Stimulated activated CD4-positive, alpha-beta T cell treated with anti-CD3 and anti-CD28 coated beads, Interleukin-4, amount 100 ng/mL, for 24 hours (primary cell): ENCODE measurements at places on chromosomes 13 and 19.

DNA sequence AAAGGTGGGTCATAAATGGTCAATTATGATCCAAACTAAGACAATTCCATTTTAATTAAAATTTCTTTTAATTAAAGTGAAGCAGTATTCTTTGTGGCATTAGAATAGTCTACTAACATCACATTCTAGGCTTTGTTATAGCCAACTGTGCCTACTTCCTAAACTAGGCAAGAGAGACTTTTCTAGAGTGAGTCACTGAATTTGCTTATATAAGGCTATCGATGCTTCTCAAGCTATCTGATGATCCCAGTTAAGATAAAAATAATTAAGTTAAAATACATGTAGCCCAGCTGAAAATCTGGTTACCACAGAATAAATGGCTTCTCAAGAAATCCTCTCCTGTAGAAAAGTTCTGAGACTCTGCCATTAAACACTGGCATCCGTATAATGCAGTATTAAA is 12.5 kb downstream of the ANKRD10 start:
- no peak for DNase-seq

GRCh38 chr19:3397266-3398022 is 31.1 kb downstream of the NFIC start:
- no peak for DNase-seq

GRCh38 chr19:39319892-39320248 is 793 bp downstream of the LRFN1 start:
- no peak for DNase-seq

DNA sequence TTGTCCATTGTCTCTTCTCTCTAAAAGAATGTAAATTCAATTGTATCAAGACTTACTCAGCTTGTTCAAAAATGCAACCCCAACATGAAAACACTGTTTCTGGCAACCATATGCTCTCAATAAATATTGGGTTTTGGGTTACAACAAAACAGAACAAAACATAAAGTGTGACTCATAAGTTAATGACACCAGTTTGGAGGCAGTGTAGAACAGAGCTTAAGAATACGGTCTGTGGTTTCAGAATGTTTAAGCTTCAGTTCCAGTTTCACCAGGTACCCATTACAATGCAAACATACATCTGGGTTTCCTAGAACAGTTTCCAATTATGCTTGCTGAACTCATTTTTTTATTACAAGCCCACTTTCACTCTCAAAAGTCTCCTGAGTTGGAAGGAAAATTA is 285.8 kb upstream of the PCDH9 start:
- DNase-seq = no peak

- no peak for DNase-seq
Measured at GRCh38 chr19:2332341-2333026, 4.0 kb downstream of the SPPL2B start.

- DNase-seq = no peak
Measured at GRCh38 chr13:75333103-75333502, 148.9 kb downstream of the TBC1D4 start.

DNA sequence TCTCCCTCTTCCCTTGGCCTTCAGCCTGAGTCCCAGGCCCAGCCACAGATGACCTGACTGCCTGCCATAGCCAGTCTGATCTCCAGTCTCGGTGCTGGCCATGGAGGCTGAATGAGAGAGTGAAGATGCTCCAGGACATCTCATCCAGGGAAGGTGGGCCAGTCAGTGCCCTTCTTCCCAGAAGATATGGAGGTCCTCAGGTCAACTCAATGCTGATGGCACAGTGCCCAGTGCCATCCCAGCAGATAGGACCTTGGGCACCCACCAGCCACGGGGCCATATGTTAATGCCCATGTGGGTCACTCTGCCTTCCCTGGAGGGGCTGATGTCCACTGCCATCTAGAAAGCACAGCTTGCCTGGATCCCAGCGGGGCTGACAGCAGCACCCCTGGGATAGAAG is 7.2 kb downstream of the VSTM2B start:
- no peak for DNase-seq

- peak; percentile 4 for DNase-seq
Measured at GRCh38 chr13:107650081-107650701, 565.1 kb downstream of the LIG4 start.

- DNase-seq = no peak
Measured at GRCh38 chr13:40611004-40611403, 55.4 kb downstream of the FOXO1 start.

- no peak for DNase-seq
Measured at GRCh38 chr19:3387645-3388589, 21.5 kb downstream of the NFIC start.

DNA sequence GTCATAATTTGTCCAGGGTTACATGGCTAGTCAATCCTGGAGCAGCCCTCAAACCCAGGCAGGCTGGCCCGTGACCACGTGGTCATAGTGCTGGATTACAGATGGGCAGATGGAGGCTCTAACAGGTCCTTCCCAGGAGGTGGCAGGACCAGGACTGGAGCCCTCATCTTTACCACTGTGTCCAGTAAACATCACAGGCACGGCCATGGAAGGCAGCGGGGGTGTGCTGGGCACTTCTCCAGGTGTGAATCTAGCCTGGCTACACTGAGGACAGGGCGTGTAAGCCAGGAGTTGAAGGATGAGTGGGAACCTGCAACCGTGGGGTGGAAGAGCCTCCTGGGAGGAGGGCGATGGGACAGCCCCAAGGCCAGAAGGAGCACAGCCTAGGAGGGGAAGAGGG is 6.1 kb downstream of the CIC start:
- no peak for DNase-seq

GRCh38 chr19:7994928-7995809 is 10.3 kb downstream of the ELAVL1 start:
- no peak for DNase-seq

- no peak for DNase-seq
Measured at GRCh38 chr13:24540236-24541126, 27.9 kb upstream of the PARP4 start.

- DNase-seq = no peak
Measured at GRCh38 chr19:10338940-10339339, 484 bp downstream of the ICAM3 start.

DNA sequence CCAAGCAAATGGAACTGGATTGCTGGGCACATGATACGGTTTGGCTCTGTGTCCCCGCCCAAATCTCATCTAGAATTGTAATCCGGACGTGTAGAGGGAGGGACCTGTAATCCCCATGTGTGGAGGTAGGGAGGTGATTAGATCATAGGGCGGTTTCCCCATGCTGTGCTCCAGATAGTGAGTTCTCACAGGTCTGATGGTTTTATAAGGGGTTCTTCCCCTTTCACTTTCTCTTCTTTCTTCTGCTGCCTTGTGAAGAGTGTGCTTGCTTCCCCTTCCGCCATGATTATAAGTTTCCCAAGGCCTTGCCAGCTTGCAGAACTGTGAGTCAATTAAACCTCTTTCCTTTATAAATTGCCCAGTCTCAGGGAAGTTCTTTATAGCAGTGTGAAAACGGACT is 32.6 kb upstream of the MTIF3 start:
- DNase-seq = no peak

- DNase-seq = no peak
Measured at GRCh38 chr19:48674216-48674809, 1.5 kb upstream of the NTN5 start.

GRCh38 chr19:2550431-2551171 is 74.7 kb downstream of the GADD45B start:
- no peak for DNase-seq

GRCh38 chr13:47119575-47120235 is 222.9 kb upstream of the HTR2A start:
- DNase-seq = no peak

GRCh38 chr19:51719251-51719988 is 4.4 kb downstream of the HAS1 start:
- no peak for DNase-seq

GRCh38 chr19:3029065-3029923 is at the start of gene TLE2:
Gene TLE2 (minus strand): TSS chr19:3029280. CDS start chr19:3028904, 376 bp downstream.
- DNase-seq = no peak

DNA sequence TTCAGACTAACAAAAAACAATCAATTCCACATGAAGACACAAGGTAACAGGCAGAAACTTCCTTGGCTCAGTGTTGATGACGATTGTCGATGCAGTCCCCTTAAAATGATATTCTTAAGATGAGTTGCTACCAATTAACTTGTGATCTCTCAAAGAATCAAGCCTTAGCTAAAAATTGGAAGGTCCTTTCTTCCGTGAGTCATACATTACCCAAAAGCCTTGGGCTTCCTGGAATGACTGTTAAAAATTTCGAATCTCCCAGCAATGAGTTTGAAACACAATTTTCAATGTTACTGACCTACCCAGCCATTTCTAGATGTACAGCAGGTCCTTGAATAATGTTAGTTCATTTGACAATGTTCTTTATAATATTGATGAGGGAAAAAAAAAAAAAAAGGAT is 28.0 kb upstream of the RB1 start:
- DNase-seq = no peak

DNA sequence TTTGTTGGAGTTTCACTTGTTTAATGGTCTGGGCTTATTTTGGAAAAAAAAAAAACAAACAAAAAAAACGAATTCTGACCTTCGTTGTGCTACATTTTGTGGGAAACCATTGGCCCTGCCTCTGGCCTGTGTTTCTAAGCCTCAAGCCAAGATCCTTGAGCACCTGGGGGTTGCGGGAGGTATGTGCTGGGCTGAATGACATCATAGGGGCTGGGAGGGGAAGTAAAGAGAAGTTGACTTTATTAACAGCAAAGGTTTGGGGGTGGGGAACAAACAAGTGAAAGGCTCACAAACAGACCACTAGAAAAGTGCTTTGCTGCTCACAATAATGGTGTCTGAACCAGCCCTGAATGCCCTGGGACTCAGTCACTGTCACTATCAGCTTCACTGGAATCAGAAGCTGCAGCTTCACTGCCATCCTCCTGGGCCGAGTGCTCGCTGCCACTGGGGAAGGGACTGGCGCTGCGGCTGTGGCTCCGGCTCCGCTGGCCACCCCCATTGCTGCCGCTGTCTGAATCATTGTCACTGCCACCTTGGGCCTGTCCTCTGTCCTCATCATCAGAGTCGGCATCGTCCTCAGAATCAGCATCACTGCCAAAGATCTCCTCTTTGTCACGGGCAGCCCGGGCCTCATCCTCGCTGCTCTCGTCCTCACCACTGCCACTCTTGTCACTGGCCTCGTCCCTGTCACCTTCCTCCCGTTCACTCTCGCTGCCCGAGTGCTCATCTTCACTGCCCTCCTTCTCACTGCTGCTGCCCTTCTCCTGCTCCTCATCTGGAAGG is 5.1 kb downstream of the PAF1 start:
- no peak for DNase-seq

GRCh38 chr19:11090264-11090996 is 1.2 kb downstream of the LDLR start:
- DNase-seq = peak; percentile 98

- no peak for DNase-seq
Measured at GRCh38 chr19:11017275-11018035, 56.6 kb downstream of the SMARCA4 start.

DNA sequence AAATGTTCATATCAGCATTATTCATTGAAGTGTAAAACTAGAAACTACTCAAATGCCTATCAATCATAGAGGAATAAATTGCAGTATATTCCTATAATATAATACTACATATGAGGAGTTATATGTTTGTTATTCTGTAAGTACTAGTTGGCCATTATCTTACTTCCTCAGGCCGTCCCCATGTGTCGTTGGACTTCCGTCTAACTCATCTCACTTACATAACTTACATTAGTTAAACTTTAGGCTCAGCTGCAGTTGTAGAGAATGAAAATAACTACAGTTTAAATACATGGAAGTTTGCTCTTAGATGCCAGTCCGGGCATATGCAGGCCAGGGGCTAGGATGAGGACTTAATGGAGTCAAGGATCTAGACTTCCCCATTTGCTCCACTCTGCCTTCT is 8.6 kb upstream of the EPSTI1 start:
- DNase-seq = no peak

DNA sequence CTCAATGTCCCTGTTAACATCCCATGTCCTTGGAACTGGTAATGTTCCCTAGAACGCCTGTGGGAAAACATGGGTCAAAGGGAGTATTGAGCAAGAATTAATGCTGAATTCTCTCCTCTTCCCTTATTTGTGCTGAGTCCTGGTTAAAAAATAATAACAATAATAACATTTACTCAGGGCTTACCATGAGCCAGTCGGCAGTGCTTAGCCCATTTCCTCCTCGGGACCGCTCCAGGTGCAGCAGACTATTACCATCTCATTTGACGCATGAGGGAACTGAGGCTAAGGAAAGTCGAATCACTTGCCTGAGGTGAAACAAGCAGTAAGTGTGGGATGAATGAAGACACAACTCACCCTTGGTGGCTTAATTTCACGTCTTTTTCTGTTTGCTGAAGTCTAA is 33.6 kb upstream of the SLC15A1 start:
- no peak for DNase-seq

GRCh38 chr13:99803141-99803540 is 168.4 kb downstream of the ZIC5 start:
- no peak for DNase-seq

- DNase-seq = no peak
Measured at GRCh38 chr13:110278859-110279258, 28.1 kb downstream of the COL4A1 start.

DNA sequence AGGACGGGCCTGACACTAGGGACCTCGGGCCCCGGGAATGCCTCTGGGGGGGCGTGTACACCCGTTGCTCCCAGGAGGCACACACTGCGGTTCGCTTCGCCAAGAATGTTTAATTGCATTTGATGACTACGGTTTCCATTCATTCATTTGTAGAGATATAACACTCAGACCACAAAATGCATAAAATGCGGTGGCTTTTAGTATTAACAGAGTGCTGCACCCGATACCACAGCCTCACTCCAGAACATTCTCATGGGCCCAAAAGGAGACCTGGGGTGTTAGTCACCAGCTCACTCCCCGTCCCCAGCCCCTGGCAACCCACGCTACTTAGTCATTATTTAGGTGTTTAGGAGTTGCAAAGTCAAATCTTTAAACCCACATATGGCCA is 21.8 kb downstream of the HCN2 start:
- peak; percentile 85 for DNase-seq

DNA sequence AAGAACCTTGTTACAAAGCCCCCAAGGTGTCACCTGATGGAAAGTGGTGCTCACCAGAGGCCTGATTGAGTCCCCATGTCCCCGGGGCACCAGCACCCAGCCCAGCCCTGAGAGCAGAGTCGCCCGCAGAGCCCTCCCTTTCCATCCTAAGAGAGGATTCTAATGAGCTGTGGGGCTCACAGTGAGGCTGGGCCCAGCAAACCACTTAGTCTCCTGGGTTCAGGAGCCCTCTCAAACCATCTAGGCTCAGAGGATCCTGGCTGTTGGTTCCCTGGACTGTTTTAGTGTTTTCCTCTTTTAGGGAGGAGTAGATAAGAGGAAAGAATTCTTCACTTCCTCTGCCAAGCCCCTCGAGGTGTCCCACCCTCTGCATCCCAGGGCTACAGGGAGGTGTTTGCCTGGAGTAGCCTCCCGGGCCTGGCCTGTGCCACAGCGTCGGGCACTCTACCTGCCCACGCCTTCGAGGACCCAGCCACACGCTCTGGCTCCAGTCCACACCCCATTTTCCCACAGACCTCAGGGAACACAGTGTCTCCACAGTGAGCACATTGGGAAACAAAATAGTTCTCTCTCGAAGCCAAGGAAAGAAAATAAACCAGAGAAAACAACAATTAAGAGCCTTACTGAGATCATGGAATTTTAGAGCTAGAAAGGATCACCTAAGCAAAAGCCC is 34.4 kb downstream of the DHRS12 start:
- DNase-seq = no peak
